ENCODE measurements at places on chromosomes 3 and 15.

DNA sequence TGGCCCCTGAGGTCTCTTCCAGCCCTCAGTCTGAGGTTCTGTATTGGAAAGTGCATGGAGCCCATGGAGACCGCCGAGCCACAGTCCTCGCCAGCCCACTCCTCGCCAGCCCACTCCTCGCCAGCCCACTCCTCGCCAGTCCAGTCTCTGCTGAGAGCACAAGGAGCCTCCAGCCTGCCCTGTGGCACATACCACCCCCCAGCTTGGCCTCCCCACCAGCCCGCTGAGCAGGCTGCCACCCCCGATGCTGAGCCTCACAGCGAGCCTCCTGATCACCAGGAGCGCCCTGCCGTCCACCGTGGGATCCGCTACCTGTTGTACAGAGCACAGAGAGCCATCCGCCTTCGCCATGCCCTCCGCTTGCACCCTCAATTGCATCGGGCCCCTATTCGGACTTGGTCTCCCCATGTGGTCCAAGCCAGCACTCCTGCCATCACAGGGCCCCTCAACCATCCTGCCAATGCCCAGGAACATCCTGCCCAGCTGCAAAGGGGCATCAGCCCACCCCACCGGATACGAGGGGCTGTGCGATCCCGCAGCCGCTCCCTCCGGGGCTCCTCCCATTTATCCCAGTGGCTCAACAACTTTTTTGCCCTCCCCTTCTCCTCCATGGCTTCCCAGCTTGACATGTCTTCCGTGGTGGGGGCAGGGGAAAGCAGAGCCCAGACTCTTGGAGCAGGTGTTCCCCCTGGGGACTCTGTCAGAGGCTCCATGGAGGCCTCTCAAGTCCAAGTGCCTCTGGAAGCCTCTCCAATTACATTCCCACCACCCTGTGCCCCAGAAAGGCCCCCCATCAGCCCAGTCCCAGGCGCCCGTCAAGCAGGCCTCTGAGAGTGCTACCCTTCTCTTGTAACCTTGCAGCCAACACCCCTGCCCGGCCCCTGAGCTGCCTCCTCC is 40.9 kb downstream of the PML start:
- DNase-seq = no peak

- DNase-seq = no peak
Observed at GRCh38 chr15:45251888-45252287, at the start of gene SLC28A2. TSS of gene SLC28A2 (plus strand) at chr15:45252234. CDS start at chr15:45253216, 982 bp downstream.

DNA sequence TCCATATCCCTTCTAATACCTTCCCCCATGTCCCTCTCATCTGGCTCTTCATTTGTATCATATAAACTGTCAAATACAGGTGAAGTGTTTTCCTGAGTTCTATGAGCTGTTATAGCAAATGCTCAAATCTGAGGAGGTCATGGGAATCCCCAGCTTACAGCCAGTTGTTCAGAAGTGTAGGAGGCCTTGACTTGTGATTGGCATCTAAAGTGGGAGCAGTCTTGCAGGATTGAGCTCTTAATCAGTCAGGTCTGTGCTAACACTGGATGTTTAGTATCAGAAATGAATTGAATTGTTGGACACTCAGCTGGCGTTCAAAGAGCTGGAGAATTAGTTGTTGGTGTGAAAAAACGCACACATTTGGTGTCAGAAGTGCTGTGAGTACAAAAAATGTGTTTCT is 65.0 kb downstream of the IFT57 start:
- no peak for DNase-seq

DNA sequence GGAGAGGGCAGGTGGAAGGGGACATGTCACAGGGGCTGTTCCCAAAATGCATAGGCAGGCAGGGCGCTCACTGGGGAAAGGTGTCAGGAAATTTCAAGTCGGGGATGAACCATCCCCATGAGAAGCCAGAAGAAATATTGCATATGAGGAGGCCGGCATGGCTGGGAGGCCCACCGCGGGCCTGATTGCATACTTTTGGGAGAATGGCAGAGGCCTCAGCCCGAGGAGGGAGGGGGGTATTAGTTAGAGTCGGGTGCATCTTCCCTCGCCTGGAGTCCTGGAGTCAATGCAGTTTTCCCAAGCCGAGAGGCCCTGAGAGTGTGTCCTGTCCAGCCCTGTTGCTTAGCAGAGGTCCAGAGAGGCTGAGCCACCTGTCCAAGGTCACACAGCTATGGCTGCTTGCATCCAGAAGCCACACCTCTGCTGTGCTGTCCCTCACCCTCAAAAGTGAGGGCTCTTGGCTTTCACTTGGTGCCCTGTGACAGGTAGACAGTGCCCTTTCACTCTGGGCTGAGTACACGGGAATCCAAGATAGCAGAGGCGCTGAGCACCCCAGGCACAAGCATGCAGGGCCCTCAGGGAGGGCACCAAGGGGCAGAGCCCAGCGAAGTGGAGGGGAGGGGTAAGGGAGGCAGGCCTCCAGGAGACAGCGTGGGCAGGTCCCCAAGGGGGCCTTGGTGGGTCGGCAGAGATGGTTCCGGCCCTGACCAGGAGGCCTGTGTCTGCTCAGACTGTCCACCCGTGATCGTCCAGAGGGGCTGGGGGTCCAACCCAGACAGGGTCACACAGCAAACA is 48.5 kb downstream of the GRIP2 start:
- no peak for DNase-seq

- DNase-seq = no peak
Observed at GRCh38 chr3:177935047-177935446, 601.2 kb upstream of the KCNMB2 start.

GRCh38 chr3:22399566-22399965 is 648.6 kb upstream of the ZNF385D start:
- DNase-seq = no peak

DNA sequence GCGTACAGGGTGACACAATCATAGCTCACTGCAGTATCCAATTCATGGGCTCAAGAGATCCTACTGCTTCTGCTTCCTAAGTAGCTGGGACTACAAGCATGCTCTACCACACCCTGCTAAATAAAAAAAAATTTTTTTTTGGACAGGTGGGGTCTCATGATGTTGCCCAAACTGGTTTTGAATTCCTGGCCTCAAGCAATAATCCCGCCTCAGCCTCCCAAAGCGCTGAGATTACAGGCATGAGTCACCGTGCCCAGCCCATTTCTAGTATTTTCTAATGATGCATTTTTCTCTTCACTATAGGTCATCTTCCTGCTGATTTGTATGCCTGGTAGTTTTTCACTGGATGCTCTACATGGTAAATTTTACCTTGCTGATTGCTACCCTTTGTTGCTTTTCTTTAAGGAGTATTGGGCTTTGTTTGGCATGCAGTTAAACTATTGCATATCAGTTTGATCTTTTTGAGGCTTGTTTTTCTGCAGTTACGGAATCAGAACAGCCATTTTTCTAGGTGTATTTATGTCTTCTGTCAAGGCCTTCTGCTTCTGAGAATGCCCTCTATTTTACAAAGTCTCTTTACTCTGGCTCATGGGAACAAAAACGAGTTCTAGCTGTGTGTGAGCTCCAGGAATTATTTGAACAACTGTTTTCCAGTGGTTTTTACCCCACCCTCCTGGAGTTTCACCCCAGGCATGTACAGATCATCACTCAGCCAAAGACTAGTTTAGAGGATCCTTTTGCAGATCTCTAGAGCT is 14.2 kb upstream of the NPTN start:
- no peak for DNase-seq

DNA sequence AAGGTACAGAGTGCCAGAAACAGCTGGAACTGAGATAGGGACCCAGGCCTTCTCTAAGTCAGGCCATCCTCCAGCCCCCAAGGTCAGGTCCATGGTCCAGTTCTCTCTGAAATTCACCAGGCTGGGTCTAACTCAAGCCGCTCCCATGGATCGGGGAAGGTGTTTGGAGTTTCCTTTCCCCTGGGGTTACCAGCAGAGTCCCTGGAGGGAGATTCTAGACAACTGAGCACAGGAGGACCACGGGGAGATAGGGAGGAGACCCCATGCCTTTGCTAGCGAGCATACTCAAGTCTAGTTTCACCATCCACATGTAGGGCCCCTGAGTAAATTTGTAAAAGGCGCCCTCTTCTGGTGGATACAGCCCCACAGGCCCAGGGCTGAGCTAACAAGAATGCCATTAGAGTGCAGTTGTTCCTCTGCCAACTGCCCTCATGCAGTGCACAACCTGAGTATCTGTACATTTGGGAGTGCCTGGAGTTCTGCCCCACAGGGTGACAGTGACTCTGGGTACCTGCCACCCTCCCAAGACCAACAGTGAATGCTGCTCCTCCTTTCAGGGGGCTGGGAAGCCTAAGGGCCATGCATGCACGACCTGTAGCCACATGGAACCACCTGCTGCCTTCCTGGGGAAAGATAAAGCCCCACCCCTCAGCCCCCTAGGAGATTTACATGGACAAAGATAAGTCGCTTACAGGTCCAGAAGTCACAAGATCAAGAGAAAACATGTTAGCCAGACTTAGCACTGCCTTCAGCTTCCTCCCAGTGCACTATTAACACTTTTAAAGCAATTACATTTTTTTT is 89.0 kb downstream of the IQSEC1 start:
- peak; percentile 19 for DNase-seq

- DNase-seq = no peak
Observed at GRCh38 chr15:40102897-40103858, 5.5 kb downstream of the BMF start.

DNA sequence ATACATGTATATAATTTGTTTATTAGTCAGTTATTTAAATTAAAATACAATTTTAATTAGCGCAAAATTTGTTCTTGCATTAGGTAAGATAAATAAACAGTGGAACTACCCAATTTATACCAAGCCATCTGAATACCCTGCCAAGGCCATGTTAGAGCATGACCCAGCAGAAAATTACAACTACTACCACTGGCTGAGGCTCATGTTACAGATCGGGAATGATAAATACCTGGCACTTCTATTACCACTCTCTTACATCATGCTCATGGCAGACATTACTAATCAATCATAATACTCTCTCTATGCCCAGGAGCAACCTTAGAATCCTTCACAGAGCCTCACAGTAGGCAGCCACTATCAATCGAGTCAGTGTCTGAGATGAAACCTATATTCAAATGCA is 21.2 kb upstream of the LMOD3 start:
- no peak for DNase-seq

DNA sequence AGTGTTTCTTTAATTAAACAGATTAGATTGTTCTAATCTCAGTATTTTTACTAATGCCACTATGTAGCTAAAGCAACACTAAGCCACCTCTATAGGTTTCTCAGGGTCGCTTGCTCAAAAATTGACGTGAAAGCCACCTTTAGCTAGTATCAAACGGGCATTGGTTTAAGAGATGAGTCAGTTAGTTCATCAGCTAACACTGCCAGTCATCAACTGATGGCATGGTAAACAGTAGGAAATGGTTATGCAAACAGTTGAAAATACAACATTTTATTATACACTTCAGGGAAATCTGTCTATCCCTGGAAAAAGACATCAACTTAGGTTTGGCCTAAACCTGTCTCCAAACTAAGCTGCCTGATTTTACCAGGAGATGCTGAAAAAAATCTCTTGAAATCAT is 582.3 kb upstream of the NAALADL2 start:
- no peak for DNase-seq

DNA sequence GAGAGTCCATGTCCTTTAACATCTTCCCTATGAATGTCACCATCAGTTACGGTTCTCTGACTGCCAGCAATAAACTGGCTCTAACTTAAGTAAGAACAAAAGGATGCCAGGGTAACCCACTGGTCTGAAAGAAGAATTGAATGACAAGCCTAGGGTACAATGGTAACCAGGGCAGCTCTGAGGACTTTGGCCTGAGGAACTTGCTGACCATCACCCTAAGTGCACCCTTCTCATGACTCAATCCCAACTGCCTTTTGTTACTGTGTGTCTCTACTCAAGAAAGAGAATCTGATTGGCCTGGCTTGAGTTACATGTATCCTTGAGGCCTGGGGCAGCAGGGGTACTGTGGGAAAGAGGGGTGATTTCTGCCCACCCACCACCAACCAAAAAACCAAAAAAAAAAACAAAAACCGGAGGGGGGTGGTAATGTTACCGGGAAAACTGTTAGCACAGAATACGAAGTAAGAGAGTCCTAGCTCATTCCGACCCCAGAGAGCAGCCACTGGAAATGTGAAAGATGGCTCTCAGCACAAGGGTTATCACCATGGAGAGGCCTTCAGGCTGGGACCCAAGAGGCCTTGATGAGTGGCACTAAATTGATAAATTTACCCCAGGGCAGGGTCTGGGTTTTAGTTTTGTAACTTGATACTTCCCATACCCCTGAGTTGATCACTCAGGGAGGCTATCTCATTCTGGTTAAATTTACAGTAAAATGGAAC is 9.3 kb upstream of the SLC28A1 start:
- DNase-seq = no peak

- peak; percentile 24 for DNase-seq
Observed at GRCh38 chr15:90059208-90059985, 42.9 kb downstream of the IDH2 start.

DNA sequence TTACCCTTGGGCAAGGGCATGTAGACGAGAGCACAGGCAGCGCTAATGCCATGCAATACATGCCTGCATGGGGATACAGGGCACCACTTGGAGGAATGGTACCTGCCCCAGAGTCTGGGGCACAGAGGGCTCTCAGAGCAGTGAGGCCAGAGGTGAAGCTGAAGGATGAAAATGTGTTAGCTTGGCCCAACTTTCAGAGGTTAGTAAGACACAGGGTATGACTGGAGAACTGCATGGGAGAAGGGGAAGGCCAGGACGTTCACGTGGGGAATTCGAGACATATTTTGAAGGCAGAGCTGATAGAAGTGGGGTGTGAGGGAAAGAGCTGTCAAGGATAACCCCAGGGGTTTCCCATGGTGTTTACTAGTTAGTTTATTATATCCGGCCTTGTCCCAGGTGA is 19.6 kb downstream of the CSRNP1 start:
- DNase-seq = no peak

DNA sequence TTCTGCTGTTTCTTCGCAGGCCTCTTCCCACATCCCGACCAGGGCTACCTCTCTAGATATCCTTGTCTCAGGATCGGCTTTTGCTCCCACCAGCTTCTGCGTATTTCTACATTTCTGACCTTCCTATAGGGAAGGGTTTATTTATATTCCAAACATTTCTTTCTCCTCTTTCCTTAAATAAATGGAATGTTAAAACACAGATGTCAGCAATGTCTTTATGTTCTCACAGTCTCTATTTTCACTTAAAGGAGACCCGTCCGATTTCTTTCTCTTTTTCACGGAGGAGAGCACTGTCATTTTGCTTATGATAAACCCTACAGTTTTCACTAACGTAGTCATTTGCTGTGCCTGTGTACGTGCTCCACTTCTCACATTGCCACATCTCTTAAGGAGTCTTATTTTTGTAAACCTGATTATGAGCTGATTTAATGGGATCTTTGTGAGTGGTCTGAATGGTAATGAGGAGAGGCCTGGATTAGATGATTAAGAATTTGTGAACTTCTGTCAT is 630 bp downstream of the KIF15 start:
- DNase-seq = no peak
